ENCODE measurements at places on chromosomes 11 and 22.

DNA sequence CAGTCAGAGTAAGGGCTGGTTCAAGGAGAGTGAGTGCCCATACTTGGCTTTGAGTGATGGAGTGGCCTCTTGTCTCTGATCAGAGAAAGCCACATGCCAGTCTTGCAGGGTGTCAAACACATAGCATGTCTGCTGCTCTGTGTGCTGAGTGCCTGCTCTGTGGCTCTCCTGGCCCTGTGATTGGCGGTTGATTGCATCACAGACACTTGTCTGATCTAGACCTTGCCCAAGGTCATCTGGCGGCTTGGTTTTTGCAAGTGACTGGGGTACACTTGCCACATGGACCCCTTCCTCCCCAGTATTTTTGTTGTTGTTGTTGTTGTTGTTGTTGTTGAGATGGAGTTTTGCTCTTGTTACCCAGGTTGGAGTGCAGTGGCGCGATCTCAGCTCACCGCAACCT, 10.3 kb downstream of the OSBP2 start:
- no peak for DNase-seq

GRCh38 chr11:60754887-60755286, 1.8 kb upstream of the MS4A15 start:
- no peak for DNase-seq

DNA sequence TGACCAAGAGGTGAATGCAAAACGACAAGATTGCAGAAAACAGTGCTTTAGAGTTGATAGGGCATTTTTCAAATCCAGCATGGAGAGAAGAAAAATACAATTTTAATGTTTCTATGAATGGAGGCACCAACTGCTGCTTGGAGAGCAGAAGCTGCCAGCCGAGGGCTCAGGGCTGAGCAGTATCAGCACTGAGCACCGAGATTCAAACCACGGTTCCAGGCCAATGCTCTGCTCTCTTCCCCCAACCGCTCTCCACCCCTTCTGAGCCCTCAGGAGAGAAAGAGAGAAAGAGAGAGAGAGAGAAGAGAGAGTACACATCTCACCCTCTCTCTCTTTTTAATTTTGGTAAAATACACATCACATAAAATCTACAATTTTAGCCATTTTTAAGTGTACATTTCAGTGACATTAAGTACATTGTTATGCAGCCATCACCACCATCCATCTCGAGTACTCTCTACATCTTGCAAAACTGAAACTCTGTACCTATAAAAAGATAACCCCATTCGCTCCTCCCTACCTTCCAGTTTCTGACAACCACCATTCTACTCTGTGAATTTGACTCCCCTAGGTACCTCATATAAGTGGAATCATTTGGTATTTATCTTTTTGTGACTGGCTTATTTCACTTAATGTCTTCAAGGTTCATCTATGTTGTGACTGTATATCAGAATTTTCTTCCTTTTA, 333.3 kb downstream of the MIAT start:
- no peak for DNase-seq

GRCh38 chr11:115767047-115767802, 263.0 kb upstream of the CADM1 start:
- DNase-seq, result no peak

DNA sequence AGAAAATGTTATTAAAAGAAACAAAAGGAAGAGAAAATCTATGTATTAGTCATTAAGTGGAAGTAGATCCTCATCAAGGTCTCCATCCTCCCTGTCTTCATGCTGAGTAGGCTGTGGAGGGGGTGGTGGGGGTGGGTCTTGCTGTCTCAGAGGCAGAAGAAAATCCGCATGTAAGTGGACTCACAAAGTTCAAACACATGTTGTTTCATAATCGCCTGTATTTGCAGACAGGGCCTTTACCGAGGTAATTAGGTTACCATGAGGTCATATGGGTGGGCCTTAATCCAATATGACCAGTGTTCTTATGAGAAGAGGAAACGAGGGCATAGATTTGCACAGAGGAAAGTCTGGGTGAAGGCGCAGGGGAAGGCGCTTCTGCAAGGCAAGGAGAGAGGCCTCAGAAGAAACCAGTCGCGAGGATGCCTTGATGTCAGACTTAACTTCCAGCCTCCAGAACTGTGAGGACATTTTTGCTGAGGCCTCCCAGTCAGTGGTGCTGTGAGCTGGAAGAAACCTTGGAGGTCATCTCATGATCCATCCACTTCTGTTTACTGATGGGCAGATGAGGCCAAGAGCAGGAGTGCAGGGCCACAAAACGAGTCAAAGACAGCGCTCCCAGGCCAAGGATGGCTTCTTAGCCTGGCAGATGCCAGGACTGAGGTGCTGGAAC, 49.3 kb upstream of the THY1 start:
- no peak for DNase-seq

- DNase-seq, result no peak
These were observed 43.4 kb downstream of the MCM5 start for GRCh38 chr22:35443338-35443737.

DNA sequence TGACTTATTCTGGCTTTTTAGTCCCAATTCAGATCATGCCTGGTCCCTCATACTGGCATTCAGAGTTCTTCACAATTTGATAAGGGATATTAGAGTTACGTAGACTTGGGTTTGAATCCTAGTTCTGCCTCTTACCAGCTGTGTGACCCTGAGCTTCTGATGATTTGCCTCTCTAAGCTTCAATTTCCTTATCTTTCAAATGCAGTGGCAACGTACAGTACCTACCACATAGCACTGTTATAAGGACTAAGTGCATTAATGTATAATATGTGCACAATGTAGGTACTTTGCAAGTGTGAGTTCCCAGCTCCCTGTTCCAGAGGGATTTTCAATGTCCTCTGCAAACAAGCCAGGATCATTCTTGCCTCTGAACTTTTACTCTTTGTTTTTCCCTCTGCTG, 7.3 kb downstream of the RHOG start:
- no peak for DNase-seq

DNA sequence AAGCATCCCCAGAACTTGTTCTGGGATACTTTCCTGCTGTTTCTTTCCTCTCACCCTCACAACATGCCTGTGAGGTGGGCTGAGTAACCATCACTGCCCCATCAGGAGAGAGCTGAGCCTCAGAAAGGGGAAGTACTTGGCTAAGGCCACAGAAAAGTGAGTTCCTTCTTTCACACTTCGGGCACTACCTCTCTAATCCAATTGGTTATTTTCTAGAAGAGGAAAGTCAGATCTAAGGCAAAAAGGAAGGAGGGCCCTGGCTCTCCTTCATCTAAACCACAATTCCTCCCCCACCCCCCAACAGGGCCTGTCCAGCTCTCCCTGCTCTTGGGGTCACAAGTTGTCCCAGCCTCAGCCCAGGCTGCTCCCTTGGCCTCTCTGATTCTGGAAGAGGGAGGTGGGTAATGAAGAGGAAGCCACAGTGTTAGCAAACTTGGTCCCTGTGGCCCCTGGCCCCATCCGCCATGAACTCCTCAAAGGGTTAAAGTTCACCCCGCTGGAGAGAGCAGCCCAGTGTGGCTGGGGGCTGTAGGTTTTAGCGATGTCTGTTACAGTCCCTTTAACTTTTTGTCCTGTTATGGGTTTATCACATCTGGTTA, 34.0 kb downstream of the SLC22A12 start:
- no peak for DNase-seq

DNA sequence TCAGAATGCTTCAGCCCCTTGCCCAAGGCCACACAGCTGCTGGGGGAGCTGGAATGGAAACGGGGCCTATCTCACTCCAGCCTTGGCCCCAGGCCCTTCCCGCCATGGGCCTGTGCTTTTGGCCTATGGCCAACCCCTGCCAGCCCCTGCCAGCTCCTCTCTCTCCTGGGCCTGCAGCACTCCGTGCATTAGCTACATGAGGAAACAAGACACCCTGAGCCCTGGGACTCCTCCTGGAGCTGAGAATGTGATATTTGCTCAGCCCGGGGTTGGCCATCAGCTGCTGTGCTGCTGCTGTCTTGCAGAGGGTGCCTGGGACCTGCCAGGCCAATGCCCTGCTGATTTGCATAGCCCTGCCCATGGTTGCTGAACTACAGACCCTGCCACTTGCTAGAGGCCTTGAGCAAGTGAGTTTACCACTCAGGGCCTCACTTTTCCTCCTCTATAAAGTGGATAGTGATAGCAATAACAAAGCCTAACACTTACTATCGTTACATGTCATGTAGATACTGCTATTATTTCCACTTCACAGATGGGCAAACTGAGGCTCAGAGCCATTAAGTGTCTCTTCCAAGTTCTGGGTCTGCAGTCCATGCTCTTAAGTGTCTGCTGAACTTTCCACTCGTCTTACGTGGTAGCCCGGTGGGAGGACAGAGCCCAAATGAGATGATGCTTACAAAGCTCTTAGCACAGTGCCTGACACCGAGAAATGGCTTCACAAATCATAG, 99.6 kb downstream of the KIAA1671 start:
- DNase-seq, result peak; percentile 68

DNA sequence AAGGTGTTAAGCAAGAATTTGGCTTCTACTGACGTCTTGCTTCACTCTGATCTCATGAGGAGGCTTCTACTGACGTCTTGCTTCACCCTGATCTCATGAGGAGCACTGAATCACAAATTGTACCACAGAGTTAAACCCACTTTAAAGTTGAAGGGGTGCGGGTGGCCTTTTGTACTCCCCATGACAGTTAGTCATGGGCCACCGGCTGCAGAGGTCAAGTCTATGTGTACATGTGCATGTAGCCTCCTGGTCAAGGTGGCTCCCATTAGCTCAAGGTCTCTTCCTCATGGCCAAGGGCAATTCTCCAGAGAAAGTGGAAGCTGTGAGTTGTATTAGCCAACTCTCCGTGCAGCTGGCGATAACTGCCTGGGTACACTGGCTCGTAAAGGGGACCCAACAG, 23.1 kb upstream of the FZD4 start:
- peak; percentile 68 for DNase-seq

- no peak for DNase-seq
These were observed 43.1 kb downstream of the TYR start for GRCh38 chr11:89220684-89221339.

- no peak for DNase-seq
These were observed 148.3 kb upstream of the RASSF10 start for GRCh38 chr11:12860827-12861226.

GRCh38 chr22:28175730-28176492, 256.9 kb upstream of the PITPNB start:
- DNase-seq, result no peak

- no peak for DNase-seq
These were observed 31.5 kb upstream of the SMCO4 start for GRCh38 chr11:93574638-93575220.

DNA sequence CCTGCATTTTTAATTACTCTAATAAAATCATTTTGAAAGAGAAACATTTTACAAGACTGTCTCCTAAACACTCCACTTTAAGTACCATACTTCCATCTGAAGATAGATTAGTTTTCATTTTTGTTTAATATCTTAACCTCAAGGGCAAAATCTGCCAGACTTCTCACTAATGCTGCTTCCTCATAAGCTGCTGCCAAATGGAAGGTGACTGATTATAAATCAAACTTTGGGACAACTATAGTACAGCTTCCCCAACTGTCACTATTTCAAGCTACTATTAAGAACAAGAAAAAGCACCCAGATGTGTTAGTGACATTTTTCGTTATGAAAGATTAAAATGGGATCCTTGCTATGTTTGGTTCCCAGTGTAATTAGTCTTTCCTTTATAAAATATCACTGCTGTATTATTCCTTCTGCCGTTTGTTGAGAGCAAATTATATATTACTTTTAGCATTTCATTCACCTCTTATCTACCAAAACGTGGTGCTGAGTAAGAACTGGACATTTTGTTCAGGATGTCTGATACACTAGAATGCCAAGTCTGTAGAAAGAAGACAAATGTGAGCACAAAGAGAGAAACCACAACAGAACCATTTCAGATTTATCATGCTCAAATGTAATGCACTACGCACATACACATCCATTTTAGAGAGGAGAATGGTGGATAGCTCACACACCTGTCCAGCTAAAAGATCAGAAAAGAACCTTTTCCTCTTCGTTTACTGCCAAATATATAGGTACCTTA, 312.2 kb upstream of the C11orf87 start:
- no peak for DNase-seq

DNA sequence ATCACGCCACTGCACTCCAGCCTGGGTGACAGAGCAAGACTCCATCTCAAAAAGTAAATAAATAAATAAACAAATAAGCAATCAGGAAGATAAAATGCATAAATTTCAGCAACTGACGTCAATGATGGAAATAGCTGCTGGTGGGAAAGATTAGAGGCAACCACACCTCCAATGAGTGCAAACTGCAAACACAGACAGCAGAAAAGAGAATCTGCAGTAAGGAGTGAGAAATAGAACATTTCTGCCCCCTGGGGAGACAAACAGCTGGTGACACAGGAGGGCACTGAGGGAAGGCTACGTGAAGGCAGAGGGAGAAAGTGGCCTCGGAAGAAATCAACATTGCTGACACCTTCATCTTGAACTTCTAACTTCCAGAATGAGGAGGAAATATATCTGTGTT, 6.5 kb downstream of the PI4KA start:
- no peak for DNase-seq

GRCh38 chr11:9747229-9747628, 83.4 kb downstream of the SWAP70 start:
- DNase-seq, result no peak

DNA sequence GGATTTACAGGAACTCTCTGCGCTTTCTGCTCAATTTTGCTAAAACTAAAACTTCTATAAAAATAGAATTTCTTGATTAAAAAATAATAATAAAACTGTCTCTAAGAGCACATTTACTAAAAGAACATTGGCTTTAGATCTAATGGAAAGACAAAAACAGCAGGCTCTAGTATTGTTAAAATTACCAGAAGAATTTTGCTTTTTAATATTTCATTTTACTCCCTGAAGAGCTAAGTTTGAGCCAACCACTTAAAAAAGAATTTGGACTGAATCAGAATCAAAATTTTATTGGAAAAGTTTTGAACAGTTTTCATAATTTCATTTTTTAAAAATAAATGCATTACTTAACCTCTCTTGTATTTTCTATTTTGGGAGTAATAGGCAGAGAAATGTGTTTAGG, 107.3 kb downstream of the BBOX1 start:
- DNase-seq, result no peak

- no peak for DNase-seq
These were observed 772.5 kb downstream of the KCNA4 start for GRCh38 chr11:29244355-29244754.

- no peak for DNase-seq
These were observed 432.4 kb upstream of the LUZP2 start for GRCh38 chr11:24064309-24064903.

- no peak for DNase-seq
These were observed 29.6 kb downstream of the PAK1 start for GRCh38 chr11:77444261-77444660.

GRCh38 chr11:87141980-87142514, 104.3 kb downstream of the TMEM135 start:
- DNase-seq, result no peak

DNA sequence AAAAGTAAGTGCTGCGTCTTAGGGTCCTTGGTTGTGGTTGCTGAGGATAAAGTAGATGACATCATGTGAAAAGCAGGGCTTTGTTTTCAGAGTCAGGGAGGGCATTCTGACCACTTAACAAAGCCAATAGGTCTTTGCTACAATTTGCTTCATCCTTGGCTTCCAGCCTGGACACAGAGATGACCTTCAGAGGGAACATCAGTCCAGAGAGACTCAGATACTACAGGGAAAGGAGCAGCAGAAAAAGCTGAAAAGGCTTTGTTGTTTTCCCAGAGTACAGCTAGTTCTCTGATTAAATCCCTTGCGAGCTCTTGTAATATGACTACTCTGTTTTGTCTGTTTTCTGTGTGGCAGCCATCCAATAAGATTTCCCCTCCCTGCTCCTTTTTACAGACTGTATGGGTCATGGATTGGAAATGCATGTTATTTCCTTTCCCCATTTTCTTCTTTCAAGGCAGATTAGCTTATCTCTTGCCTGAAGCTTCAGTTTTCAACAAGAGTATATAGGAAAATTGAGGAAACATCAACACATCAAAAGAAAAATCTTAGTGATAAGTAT, 31.9 kb downstream of the ATG13 start:
- DNase-seq, result peak; percentile 78

GRCh38 chr22:45082795-45083194, 73.0 kb upstream of the PHF21B start:
- DNase-seq, result no peak

Measured in right cardiac atrium (tissue), 5 donors.